ENCODE measurements at places on chromosomes 11 and 22.

DNA sequence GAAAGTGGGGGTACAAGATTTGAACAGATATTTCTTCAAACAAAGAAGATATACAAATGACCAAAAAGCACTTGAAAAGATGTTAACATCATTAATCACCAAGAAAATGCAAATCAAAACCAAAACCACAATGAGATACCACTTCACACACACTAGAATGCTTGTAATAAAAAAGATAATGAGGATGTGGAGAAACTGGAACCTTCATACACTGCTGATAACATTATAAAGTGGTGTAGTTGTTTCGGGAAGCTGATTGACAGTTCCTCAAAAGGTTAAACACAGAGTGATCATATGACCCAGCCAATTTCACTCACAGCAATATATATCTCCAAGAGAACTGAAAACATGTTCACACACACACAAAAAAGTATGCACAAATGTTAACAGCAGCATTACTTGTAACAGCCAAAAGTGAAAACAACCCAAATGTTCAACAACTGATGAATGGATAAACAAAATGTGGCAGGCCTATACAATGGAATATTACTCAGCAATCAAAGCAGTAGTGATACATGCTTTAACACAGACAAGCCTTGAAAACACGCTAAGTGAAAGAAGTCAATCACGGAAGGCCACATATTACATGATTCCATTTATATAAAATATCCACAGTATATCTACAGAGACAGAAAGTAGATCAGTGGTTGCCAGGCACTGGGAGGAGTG lies 15.1 kb downstream of the PITPNB start:
- no peak for DNase-seq

DNA sequence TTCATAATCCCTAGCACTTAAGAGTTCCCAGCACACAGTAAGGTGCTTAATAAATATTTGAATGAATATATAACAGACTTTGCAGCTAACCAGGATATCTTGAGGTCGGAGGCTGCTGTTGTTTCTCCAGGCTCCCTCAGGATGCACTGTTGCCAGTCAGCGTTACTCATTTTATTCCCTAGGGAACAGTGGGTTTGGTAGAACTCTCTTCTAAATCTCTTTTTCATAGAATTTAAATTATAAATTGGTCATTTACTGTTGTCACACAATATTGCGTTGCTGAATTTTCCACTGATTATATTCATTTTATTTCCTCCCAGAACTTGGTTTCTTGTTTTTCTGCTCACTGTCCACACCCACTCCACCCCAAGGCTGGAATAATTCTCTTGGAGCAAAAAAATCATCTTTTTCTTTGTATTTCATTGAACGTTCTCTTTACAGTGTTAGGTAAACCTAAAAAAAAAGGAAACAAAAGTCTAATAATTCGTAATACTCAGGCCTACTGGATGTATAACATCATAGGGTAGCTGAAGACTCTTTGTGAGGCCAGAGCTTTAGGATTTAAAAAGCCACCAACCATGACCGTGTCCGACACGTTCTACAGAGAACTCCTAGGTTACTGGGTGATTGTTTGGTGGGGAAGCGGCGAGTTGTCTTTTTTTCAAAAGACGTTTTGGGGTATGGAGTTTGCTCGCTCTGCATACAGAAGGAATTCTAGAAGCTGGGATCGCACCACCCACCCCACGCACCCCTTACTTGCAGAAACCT lies 766 bp upstream of the CAPRIN1 start:
- no peak for DNase-seq

DNA sequence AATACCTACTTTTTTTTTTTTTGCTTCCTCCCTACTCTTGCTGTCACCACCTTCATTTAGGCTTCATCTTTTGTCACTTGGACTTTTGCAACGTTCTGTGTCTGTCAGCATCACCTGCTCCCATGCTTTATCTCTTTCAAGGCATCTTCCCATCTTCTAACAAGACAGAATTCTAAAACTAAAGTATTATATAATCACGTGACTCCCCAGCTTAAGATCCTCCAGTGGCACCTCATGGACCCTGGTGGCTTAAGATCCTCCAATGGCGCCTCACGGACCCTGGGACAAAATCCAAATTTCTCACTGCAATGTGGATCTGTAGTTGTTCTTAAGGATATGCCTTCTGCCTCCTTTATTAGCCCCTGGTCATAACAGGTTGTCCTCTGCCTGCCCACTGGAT lies 248.2 kb upstream of the SORL1-AS1 start:
- DNase-seq, result no peak

DNA sequence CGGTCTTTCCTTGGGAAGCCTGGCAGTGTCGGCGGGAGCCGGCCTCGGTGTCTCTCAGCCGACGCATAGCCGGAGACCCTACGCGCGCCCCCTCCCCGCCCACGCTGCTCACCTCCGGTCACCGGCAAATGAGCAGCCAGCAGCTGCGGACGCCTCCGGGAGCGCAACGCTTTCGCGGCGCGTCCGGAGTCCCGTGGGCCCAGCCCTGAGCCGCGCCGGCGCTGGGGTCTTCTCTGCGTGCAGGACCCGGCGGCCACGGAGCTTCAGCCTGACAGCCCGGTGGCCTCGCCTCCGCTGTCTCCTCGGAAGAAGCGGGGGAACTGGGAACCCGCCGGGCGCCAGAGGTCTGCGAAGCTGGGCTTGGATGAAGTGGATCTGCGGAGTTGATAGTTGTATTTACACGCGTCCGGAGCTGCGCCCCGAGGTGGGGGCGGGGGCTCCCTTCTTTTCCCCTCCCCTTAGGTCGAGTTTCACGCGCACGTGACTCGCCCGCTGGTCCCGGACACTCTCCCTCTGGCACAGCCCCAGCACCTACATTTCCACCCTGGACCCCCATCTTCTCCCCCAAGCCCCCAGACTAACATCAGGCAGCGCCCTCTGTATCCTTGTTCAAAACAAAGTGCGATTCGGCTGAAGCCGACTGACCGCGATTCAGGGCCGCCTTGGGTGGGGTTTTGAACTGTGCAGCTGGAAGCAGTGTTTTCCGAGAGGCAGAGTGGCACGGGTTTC lies at the start of gene SLC43A1:
Gene SLC43A1 (minus strand): TSS at position 371 of the 729 bp plus-strand sequence. CDS start 1,591 bp downstream, outside the sequence.
- peak; percentile 36 for DNase-seq

- peak; percentile 29 for DNase-seq
Measured at GRCh38 chr11:126317756-126318573, 14.1 kb downstream of the DCPS start.

- no peak for DNase-seq
Measured at GRCh38 chr11:843818-844692, 1.4 kb downstream of the TSPAN4 start.

GRCh38 chr11:27293515-27294417 lies 69.2 kb downstream of the CCDC34 start:
- DNase-seq, result no peak

GRCh38 chr22:25172153-25172552 lies 27.5 kb upstream of the CRYBB3 start:
- peak; percentile 35 for DNase-seq

DNA sequence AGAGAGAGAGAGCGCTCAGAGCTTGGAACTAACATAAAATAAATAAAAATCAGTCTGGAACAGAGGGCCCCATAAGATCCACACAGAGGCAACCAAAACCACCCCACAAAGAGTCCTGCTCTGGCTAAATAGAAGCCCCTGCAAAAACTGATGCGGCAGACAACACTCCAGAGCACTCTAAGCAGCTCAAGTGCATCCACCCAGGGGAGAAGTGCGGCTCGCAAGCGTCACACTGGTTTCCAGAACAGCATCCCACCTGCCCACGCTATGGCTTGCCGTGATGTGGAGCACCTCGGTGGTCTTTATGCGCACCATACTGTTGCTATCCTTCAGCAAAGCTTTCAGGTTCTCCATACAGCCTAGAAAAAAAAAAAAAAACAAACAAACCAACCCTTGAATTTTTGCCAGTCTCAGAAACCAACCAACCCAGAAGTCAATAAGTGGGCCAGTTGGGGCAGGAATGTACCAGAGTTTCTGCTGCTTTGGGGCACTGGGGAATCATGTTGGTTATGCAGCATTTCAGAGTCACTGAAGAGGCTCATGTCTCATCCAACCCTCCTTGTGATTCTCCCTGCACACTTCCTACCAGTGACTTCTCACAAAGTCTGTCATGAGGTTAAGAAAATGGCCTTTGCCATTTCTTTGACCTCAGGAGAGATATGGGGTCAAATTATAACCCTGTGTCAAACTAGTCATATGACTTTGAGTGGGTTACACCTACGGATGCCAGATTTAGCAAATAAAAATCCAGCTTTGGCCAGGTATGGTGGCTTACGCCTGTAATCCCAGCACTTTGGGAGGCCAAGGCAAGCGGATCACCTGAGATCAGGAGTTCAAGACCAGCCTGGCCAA lies 3.0 kb downstream of the RSPH14 start:
- no peak for DNase-seq

DNA sequence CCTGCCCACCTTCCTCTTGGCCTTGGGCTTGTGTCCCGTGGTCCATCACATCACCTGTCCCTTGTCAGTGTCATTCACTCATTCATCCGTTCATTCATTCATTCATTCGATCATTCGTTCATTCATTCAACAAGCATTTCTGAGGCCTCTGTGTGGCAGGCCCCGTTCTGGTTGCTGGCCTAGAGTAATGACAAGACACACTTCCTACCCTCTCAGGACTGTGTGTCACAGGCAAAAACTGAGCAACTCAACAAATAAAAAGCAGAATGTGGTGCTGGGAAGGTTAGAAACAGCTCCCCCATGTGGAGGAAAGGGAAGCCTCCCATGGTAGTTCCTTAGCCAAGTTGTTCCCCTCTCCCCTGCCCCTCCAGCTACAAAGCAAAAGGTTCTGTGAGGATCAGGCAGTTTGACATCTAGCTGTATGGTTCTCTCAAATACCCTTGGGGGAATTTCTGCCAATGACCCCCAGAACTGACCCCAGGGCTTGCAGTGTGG lies 1.6 kb upstream of the OMP start:
- DNase-seq, result no peak

- peak; percentile 81 for DNase-seq
Measured at GRCh38 chr11:72724851-72725723, 27.1 kb downstream of the ARAP1 start.

GRCh38 chr11:251550-251949 lies 14.8 kb downstream of the PSMD13 start:
- no peak for DNase-seq

GRCh38 chr22:29396126-29396525 lies 7.8 kb upstream of the AP1B1 start:
- DNase-seq, result no peak

DNA sequence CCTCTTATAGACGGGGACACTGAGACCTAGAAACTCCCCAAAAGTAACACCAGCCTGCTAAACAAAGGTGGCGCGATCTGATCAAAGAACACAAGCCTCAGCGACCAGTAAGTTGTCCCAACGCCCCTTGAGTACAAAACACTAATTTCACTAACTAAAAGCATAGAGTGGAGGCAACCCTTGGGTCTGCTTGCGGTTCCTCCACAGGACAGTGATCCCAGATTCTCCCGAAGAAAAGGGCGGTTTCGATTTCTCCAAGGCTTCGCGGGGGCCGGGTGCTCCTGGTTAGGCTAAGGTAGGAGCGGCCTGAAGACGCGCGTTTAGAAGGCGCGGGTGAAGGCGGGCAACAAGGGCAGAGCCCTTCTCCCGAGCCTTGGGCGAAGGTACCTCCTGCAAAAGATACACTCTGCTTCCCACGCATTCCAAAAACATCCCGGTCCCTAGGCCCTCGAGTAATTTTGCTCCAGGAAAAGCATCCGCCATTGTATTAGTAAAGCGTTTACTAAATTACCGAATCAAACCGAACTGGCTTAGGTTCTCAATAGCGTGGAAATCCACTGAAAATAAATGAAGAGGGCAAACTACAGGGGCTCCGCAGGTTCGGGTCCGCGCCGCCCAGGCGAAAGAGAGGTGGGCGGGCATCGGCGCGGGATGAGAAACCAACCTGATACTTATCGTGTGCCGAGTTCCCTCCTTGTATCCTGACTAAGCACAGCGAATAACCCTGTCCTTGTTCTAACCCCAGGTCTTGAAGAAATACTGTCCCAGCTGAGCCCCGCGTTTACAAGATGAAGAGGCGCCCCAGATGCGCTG lies 2.0 kb downstream of the WT1 start:
- DNase-seq, result no peak

- no peak for DNase-seq
Measured at GRCh38 chr11:71169313-71169712, 83.1 kb downstream of the SHANK2 start.

GRCh38 chr11:62842171-62842741 lies 2.9 kb upstream of the WDR74 start:
- DNase-seq, result peak; percentile 36

DNA sequence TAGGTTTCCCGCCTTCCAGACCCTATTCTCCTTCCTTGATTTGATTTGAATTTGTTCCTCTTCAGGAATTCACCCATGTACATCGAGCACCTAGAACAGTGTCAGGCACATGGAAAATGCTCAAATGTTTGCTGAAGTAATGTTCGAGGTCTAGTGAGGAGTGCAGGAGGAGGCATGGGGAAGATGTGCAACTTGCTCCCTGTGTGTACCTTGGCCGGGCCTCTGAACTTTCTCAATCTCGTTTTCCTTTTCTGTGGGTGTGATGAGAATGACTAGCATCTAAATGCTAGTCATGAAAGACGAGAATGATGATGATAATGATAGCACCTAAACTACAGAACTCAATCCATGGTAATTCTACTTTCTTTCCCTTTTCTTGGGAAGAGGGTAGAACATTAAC lies 279.1 kb upstream of the PLET1 start:
- DNase-seq, result no peak

DNA sequence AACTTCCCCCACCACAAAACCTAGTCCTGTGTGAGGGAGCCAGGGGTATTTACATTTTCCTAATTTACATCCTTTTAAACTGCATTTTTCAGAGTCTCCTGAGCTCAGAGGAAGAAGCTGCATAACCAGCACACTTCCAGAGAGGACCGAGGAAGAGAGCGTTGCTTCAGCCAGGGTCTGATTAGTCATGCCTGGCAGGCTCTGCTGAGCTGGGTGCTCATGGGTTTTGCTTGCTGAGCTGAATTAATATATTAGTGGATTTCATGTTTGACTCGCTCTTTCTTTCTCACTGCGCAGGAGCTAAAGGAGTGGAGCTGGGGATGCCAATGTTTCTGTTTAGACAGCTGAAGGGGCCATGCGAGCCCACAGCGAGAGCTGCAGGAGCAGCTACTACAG lies 539.3 kb upstream of the B3GAT1 start:
- no peak for DNase-seq

- peak; percentile 85 for DNase-seq
Measured at GRCh38 chr22:37745548-37746365, 48.9 kb downstream of the TRIOBP start.
